ENCODE measurements at places on chromosomes 6 and 20.

DNA sequence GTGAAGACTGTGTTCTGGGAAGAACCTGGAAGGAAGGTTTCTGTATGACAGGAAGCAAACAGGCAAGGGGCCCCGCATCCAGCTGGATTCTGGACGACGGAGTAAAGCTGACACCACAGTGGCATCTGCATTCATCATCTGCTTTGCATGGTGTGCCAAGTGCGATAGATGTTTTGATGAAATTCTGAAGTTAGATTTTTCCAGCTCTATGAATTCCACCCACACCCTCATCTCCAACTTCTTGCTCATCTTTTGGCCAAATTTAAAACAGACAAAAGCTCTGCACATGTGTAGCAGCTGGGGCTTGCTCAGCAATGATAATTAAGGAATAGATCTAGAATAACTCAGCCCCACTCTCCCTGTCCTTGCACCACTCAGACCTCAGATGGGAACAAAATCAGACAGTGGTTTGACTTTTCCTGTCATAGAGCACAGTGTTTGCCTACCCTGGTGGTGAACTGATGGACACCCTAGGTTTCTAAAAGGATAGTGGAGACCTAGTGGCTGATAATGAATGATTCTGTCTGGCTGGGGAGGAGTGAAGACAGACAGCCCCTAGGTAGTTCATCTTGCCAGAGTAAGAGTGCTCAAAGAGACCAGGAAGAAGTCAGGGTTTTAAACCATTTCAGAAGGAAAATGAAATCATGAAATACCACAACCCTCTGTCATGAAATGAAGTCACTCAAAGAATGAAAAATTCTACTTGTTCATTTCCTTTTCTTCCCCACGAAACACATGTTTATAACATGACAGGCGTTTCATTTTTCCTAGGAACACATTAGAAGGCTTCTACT lies 85.8 kb downstream of the BCAS1 start:
- DNase-seq, result no peak

GRCh38 chr6:48706310-48706709 lies 595.3 kb upstream of the PTCHD4 start:
- no peak for DNase-seq

GRCh38 chr20:10260316-10260715 lies 41.7 kb downstream of the SNAP25 start:
- no peak for DNase-seq

- no peak for DNase-seq
These were observed 37.6 kb downstream of the GOPC start for GRCh38 chr6:117564681-117565080.

DNA sequence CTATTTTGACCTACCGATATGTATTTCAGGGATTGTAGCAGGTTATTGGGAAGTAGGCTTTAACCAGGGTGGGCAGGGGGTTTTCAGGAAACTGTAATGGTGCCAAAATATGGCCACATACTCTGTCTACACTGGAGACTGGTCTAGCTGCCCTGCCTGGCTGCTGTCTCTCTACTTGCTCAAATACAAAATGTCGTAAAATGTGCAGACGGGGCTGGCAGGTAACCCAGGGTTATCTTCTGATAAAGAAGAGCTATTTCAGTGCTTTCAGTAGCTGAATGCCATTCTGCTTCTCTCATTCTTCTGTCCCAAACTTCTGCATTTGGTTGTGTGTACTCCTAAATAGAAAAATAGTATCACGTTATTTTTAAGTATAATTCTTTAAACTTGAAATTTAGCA lies 616.2 kb downstream of the EPM2A start:
- no peak for DNase-seq

GRCh38 chr20:9177278-9177677 lies 108.4 kb downstream of the PLCB4 start:
- DNase-seq, result no peak

GRCh38 chr6:147561726-147562125 lies 53.2 kb downstream of the SAMD5 start:
- DNase-seq, result no peak

DNA sequence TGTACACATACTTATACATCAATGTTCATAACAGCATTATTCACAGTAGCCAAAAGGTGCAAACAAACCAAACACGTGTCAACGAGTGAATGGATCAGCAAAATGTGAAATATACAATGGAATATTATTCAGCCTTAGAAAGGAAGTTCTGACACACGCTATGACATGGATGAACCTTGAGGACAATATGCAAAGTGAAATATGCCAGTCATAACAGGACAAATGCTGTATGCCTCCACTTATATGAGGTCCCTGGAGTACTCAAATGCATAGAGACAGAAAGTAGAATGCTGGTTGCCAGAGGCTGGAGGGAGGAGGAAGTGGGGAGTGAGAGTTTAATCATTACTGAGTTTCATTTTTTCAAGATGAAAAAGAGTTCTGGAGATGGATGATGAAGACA lies 37.8 kb upstream of the IGF2R start:
- no peak for DNase-seq

DNA sequence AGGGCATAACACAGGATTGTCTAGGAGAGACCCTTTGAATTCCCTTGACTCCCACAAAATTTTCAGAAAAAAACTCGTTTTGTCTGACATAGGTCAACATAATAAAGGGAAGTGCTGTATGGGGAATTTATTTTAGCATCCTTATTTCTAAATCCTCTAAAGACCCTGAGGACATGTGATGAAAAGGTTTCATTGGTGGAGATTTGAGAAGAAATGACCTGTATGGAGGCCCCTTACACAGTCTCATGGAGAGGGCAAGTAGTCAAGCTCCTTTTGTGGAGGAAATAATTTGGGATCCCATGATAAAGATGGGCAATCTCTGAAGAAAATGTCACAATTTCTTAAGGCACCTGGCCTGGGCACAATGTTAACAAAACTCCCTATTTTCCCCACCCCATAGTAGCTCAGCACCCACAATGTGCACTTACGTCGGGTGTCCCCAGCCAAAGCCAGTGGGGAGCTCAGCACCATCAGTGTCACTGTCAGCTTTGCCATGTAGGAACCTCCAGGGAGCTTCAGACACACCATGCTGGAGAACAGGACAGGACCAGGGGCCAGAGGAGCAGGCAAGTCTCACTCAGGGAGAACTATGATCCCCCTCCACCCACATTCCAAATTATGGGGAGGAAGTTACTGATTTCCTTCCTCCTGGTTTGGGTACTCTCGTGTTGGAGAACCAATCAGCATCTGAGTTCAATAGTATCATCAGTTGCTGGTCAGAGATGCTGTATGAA lies at the start of gene HLA-DRB5:
TSS of gene HLA-DRB5 (minus strand) at position 591 of the 734 bp plus-strand sequence. CDS start at position 528, 63 bp downstream.
- DNase-seq, result no peak

GRCh38 chr6:816510-817084 lies 123.7 kb upstream of the EXOC2 start:
- no peak for DNase-seq

GRCh38 chr6:15580326-15580725 lies 82.5 kb downstream of the DTNBP1 start:
- no peak for DNase-seq

DNA sequence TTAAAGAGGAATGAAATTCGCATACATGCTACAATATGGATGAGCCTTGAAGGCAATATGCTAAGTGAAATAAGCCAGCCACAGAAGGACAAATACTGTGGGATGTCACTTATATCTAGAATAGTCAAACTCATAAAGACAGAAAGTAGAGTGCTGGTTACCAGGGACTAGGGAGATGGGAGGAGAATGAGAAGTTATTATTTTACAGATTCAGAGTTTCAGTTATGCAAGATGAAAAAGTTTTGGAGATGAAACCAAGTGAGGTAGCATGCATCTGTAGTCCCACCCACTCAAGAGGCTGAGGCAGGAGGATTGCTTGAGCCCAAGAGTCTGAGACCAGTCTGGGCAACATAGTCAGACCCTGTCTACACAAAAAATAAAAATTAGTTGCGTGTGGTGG lies 82.5 kb upstream of the ARID1B start:
- DNase-seq, result no peak

- DNase-seq, result no peak
These were observed 144.6 kb upstream of the BMP5 start for GRCh38 chr6:56019973-56020372.

DNA sequence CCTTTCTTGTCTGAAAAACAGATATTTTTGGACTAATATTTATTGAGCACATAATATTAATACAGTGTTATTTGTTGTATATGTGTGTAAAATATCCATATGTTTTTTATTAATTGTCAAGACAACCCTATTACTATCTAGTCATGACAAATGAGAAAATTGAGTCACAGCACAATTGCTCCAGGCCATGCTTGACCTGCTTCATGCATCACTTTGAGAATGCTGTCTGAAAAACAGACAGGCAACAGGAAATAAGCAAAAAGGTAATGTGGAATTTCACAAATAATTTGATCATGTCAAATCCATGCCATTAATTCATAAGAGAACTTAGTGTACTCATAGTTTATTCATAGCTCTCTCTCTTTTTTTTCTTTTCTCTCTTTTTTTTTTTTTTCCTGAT lies 246.5 kb downstream of the RIMS1 start:
- DNase-seq, result no peak

DNA sequence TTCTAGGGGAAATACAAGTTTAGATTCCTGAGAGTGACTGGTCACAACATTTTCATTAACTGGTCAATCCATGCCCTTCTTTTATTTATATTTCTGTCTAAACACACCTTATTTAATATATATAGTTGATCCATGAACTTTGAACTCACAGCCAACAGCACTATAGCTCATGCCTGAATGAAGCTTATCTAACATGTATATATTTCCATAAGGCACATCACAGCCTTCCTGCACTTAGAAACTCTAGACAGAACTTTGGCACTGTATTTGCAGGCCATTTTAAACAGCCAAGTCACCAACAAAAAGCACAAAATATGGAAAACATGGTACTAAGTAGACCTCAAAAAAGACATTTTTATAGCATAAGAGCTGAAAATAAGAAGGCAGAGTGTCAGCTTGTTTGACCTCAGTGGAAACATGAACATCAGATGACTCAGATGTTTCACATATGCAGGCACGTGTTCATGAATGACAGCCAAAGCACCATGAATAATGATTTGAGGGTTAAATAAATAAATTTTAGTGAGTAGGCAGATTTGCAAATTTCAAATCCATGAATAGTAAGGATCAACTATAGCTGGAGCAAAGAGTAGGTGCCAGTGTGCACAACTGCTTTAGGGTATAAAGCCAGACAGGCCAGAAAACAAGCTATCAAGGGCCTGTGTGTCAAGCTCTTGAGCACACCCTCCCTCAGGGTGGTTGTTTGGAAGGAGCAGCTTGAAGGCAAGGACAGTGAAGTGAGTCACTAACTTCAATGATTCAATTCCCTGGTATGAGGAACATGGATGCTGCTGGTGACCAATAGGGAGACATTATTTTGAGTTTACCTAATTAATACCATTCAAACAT lies 88.9 kb upstream of the NT5E start:
- no peak for DNase-seq

DNA sequence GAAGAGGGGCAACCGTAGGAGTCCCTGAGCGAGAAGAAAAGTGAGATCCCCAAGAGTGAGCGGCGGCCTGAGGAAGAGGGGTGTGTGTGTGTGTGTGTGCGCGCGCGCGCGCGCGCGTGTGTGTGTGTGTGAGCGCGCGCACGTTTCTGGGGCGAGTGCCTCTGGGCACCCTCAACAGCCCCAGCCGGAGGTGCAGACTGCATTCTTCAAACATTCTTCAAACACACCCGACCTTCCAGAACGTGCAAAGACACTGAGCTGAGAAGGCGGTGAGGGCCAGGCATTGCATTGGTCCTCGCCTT lies 76.2 kb upstream of the FOXP4 start:
- DNase-seq, result no peak

DNA sequence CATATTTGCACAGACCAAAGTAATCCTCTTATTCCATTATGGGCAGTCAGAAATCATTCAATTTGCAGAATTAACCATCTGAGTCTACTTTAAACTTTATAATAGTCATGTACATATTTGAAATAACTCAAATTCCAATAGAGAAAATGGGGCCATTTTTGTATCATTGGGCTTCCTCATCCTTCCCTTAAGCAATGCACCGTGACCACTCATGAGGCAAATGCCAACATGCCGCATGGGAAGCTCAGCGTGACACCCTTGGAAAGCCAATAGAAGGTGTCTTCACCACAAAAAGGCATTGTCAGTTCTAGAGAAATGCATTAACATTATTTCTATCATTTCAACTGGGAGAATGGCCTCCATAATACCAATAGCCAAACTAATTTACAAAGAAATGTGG lies 38.5 kb downstream of the SIM1 start:
- DNase-seq, result no peak

DNA sequence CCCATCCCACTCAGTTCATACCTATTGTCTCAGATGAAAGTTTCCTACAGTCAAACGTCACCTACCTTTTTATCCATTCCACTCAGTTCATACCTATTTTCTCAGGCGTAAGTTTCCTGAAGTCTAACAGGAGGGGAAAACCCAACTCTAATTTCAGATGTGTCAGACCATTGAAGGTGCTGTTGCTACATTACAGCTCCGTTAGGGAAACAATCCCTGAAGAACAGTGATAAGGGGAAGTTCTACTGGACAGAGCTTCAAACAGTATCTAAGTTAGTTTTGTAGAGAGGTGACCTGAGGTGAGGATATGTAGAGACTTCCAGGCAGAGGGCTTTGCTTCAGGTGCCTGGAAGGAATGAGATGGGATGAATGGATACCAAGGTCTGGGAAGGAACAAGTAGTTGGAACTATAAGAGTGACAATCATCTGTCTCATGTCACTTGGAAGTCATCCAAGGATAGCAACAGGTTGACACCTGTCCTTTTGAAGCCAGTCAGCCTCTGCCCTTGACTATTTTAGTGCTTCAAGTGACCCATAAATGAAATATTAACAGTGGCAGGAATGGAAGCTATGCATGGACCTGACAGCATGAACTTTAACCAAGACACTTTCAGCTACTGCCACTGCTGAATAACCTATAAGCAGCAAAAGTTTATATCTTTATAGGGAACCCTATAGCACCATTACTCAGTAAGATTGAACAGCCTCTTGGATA lies 191.6 kb upstream of the MOCS1 start:
- DNase-seq, result no peak

Measured in hypothalamus (tissue), 51 donors.